ENCODE measurements at places on chromosomes 13 and 19. TPM values are rescaled to one million over a fixed set of nuclear protein-coding genes. Genes with fewer than 3 reads are reported as not detected.

SIGLEC12 gene
- total RNA-seq, result not detected

NCAN gene
- not detected for total RNA-seq

MZF1 gene
- total RNA-seq, result 15.5 TPM

ZNF888 gene
- 4.7 TPM for total RNA-seq

ZNF571 gene
- 5.2 TPM for total RNA-seq

LGALS7B gene
- total RNA-seq, result not detected

CRX gene
- not detected for total RNA-seq

GPR180 gene
- total RNA-seq, result 2.5 TPM

TDRD12 gene
- 0.36 TPM for total RNA-seq

OVOL3 gene
- total RNA-seq, result not detected

KLF1 gene
- not detected for total RNA-seq

FFAR3 gene
- total RNA-seq, result not detected

PRSS57 gene
- not detected for total RNA-seq

FLT3 gene
- total RNA-seq, result not detected

TNNI3 gene
- total RNA-seq, result not detected

ZNF556 gene
- total RNA-seq, result not detected

UNC13A gene
- 0.49 TPM for total RNA-seq

ZNF699 gene
- total RNA-seq, result 8.9 TPM

MAP2K7 gene
- 10.2 TPM for total RNA-seq

ZSCAN5A gene
- total RNA-seq, result 6.1 TPM

SERPINE3 gene
- total RNA-seq, result not detected

GJB6 gene
- total RNA-seq, result not detected

PROSER1 gene
- total RNA-seq, result 10.6 TPM

ATP1A3 gene
- total RNA-seq, result not detected

CYP4F3 gene
- total RNA-seq, result not detected

ZNF681 gene
- total RNA-seq, result 0.36 TPM

ZNF471 gene
- total RNA-seq, result 2.5 TPM
